Astrocyte (in vitro differentiated cells and primary cell): ENCODE measurements at places on chromosomes 3 and 15. TPM values are rescaled to one million over a fixed set of nuclear protein-coding genes. Genes with fewer than 3 reads are reported as not detected.

The LRRIQ4 gene
- not detected in 2 replicates for total RNA-seq

GRCh38 chr3:124607163-124607562 lies 123.1 kb upstream of the UMPS start:
- peak; percentile 89 for DNase-seq

The C3orf49 gene
- not detected in 2 replicates for total RNA-seq

GRCh38 chr3:159166899-159167586 lies 365.2 kb downstream of the MFSD1 start:
- DNase-seq = no peak

The SCG5 gene
- 12.1 and 14.7 TPM in 2 replicates for total RNA-seq

The KIF9 gene
- 7.5 and 8.1 TPM in 2 replicates for total RNA-seq

DNA sequence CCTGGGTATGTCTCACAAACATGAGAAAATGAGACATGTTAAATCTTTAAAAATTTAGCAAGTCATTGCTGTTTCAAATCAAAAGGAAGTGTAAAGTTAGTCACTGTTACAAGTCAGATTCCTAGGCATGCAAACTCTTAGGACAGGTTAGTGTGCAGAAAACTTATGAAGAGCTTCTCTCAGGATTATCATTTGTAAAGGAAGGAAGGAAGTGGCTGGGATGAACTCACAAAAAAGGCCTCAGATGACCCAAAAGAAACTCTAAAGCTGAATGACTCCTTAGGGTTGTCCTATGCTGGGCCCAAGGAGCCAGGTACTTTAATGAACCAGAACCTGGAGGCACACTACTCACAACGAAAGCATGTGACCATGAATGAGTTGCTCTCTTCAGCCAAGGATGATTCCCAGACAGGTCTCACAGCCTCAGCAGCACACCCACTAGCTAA lies 25.0 kb downstream of the MSL2 start:
- no peak for DNase-seq

The ADAMTS9 gene
- 7.5 and 8.3 TPM in 2 replicates for total RNA-seq

DNA sequence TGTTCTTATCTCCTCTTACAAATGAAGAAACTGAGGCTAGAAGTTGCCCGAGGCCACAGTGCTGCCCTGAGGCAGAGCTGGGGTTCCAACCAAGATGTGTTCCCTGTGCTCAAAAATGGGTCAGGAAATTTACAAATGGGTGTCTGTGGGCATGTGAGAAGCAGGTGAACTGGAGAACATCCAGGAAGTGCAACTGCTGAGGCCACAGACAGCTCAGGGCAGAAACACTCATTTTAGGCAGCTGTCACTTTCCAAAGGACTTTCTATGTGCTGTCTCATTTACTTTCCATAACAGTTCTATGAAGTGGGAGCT lies 47.2 kb upstream of the ATP2B2 start:
- DNase-seq = no peak

DNA sequence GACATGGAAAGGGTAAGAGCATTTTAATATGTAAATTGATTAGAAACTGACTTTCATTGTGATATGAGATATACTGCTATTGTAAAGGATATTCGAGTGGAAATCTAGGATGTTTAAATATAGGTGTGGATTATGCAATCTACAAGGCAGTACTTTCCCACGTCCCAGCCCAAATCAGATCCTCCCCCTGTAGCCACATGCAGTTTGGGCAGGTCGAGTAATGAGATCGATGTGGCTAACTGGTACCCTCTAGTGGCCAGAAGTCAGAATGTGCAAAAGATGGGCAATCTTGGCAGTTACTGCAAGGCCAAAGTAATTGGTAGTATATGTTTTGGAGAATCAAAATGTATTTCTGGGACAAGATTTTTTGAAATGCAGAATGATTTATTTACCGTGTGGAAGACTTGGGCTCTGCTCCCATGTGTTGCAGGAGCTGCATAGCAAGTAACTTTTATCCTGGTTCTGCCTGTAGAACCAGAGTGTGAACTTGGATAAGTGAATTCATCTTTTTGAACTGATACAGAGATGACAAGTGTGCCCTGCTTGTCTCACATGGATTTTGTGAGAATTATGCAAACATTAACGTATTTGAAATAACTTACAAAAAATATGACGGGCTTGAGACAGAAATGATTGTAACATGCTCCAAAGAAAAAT lies 94.5 kb upstream of the ADAMTSL3 start:
- DNase-seq = peak; percentile 40

The C3orf80 gene
- 6.5 and 13.7 TPM in 2 replicates for total RNA-seq

DNA sequence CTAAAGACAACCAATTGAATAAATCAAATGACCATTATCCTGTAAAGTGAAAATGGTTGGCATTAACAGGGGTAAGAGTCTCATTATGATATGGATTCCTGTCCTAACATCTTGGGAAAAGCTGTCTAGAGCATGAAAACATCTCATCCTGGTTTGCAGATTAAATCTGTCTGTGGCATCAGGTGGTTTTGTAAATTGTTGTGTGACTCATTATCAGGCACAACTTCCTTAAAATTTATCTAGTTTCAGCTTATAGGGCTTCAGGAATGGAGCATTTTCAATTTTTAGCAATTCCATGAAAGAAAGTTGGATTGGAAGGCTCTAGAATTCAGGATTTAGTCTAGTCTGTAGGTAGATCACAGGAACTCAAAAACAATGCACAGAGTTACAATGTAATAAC lies 31.1 kb upstream of the SLC27A2 start:
- DNase-seq = no peak

The ADIPOQ gene
- total RNA-seq = not detected in 2 replicates

GRCh38 chr3:189282741-189283140 lies 111.0 kb downstream of the TPRG1 start:
- DNase-seq = peak; percentile 20

The GOLGA8B gene
- total RNA-seq = 55.8 and 61.6 TPM in 2 replicates

- no peak for DNase-seq
These were observed 22.2 kb downstream of the TMEM212 start for GRCh38 chr3:171865191-171865865.

DNA sequence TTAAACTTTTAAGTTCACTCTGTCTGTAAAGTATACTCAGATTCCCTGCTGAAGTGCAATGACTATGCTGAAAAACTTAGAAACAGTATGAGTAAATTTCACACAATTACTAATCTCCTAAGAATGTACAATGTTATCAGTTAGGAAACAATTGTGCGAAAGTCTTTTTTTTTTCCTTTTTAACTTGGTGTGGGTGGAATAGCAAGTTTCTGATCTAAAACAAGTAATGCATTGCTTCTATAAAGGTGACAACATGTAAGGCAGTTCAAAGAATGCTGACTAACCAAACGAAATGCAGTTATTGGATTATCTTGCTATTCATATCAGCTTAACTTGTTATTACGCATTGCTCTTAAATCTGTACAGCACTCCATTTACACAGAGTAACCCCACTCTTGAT lies 19.3 kb upstream of the SLC12A8 start:
- DNase-seq = peak; percentile 94

The LYZL4 gene
- total RNA-seq = not detected in 2 replicates

The CAPN3 gene
- total RNA-seq = 0.38 and 0.57 TPM in 2 replicates

DNA sequence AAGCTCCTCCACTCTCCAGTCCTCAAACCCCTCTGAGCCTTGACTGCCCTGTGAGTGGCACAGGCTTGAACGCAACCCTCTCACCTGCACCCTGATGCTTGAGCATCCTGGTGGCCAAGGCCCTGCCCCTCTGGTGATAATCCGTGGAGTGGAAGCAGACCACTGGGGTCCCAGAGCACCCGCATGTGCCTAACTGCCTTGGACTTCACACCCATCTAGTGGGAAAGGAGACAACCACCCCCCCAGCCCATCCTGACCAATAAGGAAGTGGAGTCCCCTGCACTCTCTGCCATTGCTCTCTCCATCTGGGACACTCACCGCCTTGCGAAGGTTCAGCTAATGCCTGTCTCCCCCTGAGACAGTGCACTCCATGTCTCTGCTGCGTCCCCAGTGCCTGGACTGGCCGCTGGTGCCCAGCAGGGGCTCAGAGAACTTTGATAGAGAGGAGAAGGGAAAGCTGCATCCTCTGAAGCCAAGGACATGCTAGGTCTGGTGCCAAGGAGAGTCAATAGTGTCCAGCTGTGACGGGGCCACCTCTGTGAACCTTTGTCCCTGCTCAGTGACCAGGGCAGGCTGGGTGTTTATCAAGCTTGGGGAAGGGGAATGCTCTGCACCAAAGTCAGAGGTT lies 3.4 kb downstream of the KLF15 start:
- DNase-seq = no peak
